Small intestine (tissue), 16 donors: ENCODE measurements at places on chromosomes 1 and 21. TPM values are rescaled to one million over a fixed set of nuclear protein-coding genes. Genes with fewer than 3 reads are reported as not detected.

Gene SH2D2A
- polyA plus RNA-seq: 3.7 TPM

Gene VPS72
- polyA plus RNA-seq: 28.4 TPM

Gene CIART
- 6.7 TPM for polyA plus RNA-seq

Gene TMEM222
- polyA plus RNA-seq: 30.3 TPM

Gene RBM8A
- 114 TPM for polyA plus RNA-seq
